ENCODE measurements at places on chromosomes 1 and 21. TPM values are rescaled to one million over a fixed set of nuclear protein-coding genes. Genes with fewer than 3 reads are reported as not detected.

GRCh38 chr1:97827887-97828286, 92.9 kb downstream of the DPYD start:
- no peak for DNase-seq

DNA sequence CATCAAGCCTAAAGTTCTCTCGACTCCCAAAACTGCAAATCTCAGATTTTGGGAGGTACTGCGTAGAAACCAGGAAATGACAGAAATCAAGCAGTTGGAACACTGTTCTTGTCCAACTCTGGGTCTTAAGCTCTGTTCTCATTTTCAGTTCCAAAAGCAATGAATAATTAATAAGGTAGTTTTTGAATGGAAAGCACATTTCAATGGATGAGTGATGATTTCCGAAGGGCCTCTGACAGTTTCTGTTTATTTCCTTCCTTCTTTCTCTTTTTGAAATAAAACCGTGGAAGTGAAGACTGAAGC, 20.9 kb upstream of the TARBP1 start:
- DNase-seq: no peak

DNA sequence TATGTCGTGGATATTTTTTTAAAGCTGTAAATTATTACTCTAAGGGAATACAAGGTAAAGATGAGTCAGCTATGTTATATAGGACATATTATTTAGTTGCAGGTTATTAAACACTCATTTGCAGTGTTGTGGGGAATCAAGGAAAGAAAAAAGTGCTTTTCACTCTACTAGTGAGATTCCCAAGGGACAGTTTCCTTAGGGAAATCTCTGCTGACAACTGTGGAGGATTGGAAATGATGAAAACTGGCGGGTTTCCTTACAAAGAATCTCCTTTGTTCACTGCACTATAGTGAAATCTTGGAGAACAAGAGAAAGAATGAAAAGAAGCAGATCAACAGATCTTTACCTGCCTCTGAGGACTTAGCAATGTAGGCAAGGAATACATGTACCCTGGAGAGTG, 24.5 kb upstream of the TRIM45 start:
- DNase-seq: no peak

The CNIH3 gene
- total RNA-seq: 4.2 TPM

The ARHGAP30 gene
- not detected for total RNA-seq

GRCh38 chr21:42438316-42439205, 34.9 kb downstream of the UBASH3A start:
- DNase-seq: no peak
